ENCODE measurements at places on chromosomes 7 and 10.

- no peak for DNase-seq
Measured at GRCh38 chr7:41256186-41256945, 446.5 kb downstream of the INHBA start.

DNA sequence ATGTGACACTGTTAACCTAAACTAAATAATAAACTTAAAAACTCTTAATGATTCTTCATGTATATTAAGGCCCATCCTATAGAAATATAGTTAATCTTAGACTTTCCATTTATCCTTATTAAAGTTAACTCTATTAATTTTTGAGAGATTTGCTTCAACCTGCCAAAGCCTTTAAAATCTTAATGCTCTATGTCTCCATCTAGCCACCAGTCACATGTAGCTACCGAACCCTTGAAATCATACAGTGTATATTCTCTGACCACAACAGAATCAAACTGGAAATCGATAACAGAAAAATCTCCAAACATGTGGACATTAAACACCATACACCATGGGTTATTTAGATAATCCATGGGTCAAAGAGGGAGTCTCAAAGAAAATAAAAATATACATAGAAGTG lies 51.9 kb downstream of the ASZ1 start:
- DNase-seq = no peak

DNA sequence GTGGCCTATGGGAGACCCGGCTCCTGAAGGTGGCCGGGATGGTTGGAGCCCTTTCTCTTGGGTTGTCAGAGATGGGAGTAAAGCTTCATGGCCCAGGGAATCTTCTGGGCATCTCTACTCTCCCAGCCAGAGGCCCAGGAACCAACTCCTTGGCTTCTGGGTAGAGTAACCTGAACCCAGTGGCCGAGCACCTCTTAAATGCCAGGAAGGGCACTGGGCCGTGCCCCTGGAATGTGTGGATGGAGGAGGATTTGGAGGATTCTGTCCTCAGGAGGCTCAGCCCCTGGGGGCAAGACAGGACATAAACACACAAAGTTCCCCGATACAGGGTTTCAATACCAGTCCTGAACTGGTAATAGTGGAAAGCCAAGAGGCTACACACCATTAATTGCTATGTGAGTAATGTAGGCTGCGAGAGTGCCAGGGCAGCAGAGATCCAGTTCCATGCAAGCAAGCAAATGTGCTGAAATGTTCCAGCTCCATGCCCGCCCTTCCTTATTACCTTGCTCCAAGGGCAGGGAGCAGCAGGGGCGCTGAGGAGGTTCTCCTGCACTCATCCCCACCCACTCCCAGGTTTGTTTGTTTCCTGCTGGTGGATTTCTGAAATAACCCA lies 1.2 kb downstream of the PALD1 start:
- DNase-seq = no peak

GRCh38 chr7:143373255-143373794 lies 7.8 kb upstream of the ZYX start:
- DNase-seq = no peak

- DNase-seq = no peak
Measured at GRCh38 chr10:89122433-89123051, 84.6 kb downstream of the CH25H start.
